ENCODE measurements at places on chromosomes 13 and 19. TPM values are rescaled to one million over a fixed set of nuclear protein-coding genes. Genes with fewer than 3 reads are reported as not detected.

The NLRP9 gene
- not detected for total RNA-seq

The EDDM13 gene
- not detected for total RNA-seq

The C19orf38 gene
- not detected for total RNA-seq

The USF2 gene
- 50.4 TPM for total RNA-seq

The ZNF626 gene
- total RNA-seq = 15.6 TPM

The CLEC11A gene
- total RNA-seq = 79.9 TPM

The EEF1AKMT1 gene
- total RNA-seq = 11.5 TPM

The TGFBR3L gene
- total RNA-seq = 0.89 TPM

The ZSCAN1 gene
- total RNA-seq = not detected

The OR7A5 gene
- total RNA-seq = not detected

The ZNF765 gene
- total RNA-seq = 14.1 TPM

The ZNF324B gene
- total RNA-seq = 10.0 TPM

The CALR3 gene
- total RNA-seq = not detected

The MFSD12 gene
- 117 TPM for total RNA-seq

The ZNF320 gene
- total RNA-seq = 20.1 TPM

The APOC1 gene
- total RNA-seq = 1.4 TPM

The IRGQ gene
- total RNA-seq = 12.7 TPM

The ZGLP1 gene
- total RNA-seq = 0.22 TPM

The DIAPH3 gene
- 9.6 TPM for total RNA-seq

The NBEA gene
- 6.1 TPM for total RNA-seq

The KLF5 gene
- 2.6 TPM for total RNA-seq

The PRTN3 gene
- not detected for total RNA-seq

The ZNF730 gene
- total RNA-seq = 1.9 TPM

The PNMA8C gene
- 0.25 TPM for total RNA-seq

The GIPC3 gene
- total RNA-seq = under 0.01 TPM

The ZNF507 gene
- total RNA-seq = 15.6 TPM

The CDX2 gene
- total RNA-seq = not detected

The NLRP7 gene
- 0.22 TPM for total RNA-seq

The PTPRH gene
- 15.3 TPM for total RNA-seq

The NEK5 gene
- total RNA-seq = 0.12 TPM

The ZNF442 gene
- 4.6 TPM for total RNA-seq

The C1QTNF9B gene
- total RNA-seq = 1.2 TPM

The CCL25 gene
- total RNA-seq = not detected

The LYPD4 gene
- not detected for total RNA-seq

The IGFL3 gene
- total RNA-seq = not detected

The GJB6 gene
- not detected for total RNA-seq

The ZNF136 gene
- total RNA-seq = 7.0 TPM

The TMEM59L gene
- 0.11 TPM for total RNA-seq

The C13orf42 gene
- not detected for total RNA-seq

The C13orf46 gene
- total RNA-seq = 0.25 TPM

The TRPC4 gene
- total RNA-seq = 4.8 TPM

The INSR gene
- 28.9 TPM for total RNA-seq

The FAM216B gene
- not detected for total RNA-seq

The PDE4A gene
- 3.7 TPM for total RNA-seq

The ZNF709 gene
- 4.7 TPM for total RNA-seq

The B3GNT3 gene
- not detected for total RNA-seq

The ZNF627 gene
- total RNA-seq = 24.9 TPM

The SLC25A42 gene
- 4.5 TPM for total RNA-seq

The ZNF582 gene
- 2.5 TPM for total RNA-seq

The SIAH3 gene
- total RNA-seq = under 0.01 TPM

The U2AF2 gene
- total RNA-seq = 117 TPM

The ACP7 gene
- 0.87 TPM for total RNA-seq

The FFAR2 gene
- not detected for total RNA-seq

The KIR2DL1 gene
- total RNA-seq = not detected

The TICAM1 gene
- 2.8 TPM for total RNA-seq

The TTC9B gene
- total RNA-seq = not detected

The LGALS14 gene
- total RNA-seq = not detected

The ERF gene
- 22.9 TPM for total RNA-seq
